Kidney capillary endothelial cell (primary cell): ENCODE measurements at places on chromosomes 11 and 22.
A peak's percentile ranks its signal among the peaks of the same experiment; 100 is the strongest.

DNA sequence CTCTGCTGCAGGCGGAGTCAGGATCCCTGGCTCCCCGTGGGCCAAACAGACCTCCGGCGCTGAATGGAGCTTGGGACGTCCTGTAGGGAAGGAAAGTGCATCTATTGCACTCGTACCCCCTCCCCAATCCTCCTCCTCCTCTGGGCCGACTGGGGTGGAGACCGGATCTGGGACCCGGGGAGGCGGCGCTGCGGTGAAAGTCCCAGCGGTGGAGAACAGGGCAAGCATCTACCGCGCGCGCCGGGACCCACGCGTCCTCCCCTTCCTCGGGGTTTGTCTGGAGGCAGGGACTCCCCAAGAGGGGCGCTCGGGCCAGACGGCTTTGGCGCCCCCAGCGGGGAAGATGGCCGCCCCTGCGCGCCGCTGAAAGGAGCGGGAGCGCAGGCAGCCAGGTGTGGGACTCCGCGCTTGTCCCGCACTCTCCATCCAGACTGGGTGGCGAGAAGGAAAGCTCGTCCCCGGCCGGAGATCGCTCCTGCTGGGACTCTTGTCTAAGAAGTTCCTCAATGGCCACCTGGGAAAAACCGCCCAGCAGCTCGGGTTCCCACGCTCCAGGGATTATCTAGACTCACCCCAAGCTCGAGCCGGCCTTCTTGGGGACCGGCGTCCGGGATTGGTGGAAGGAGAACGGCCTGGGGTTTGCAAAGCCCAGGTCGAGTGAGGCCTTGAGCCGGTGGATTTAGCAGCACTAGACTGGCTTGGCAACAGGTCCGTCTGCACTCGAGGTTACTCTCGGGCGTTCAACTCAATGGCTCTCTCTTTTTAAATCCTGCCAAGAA lies 718 bp downstream of the FADS2 start:
- peak; percentile 23 for DNase-seq

GRCh38 chr11:95919514-95919913 lies 4.4 kb downstream of the MTMR2 start:
- DNase-seq: no peak

GRCh38 chr11:125182573-125182972 lies 18.0 kb downstream of the PKNOX2 start:
- DNase-seq: no peak

GRCh38 chr11:102280245-102280833 lies 36.9 kb upstream of the BIRC3 start:
- DNase-seq: no peak

GRCh38 chr11:122491509-122491908 lies 164.0 kb upstream of the UBASH3B start:
- peak; percentile 83 for DNase-seq

DNA sequence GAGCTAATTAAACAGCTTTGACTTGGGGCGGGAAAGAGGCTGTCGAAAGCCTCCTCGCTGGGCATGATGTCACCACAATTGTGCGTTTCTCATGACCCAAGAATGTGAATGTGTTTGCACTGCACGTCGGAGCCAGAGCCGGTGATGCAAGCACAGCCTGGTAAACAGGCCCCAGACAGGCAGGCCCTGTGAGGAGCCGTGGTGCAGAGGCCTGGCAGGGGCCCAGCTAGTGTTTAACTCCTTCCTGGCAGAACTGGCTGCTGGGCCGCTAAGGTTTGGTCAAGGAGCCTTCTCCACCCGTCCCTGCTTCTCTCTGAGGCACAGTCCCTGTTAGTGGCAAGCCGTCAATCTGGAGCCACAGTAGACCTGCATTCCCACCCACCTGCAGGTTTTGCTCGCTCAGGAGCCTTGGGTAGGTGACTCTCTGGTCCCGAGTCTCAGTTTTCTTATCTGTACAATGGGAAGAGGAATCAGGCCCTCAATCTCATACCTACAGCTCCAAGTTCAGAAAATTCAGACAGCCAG lies 25.4 kb upstream of the SMTN start:
- DNase-seq: peak; percentile 79

GRCh38 chr22:35312198-35313059 lies 12.7 kb downstream of the TOM1 start:
- no peak for DNase-seq

DNA sequence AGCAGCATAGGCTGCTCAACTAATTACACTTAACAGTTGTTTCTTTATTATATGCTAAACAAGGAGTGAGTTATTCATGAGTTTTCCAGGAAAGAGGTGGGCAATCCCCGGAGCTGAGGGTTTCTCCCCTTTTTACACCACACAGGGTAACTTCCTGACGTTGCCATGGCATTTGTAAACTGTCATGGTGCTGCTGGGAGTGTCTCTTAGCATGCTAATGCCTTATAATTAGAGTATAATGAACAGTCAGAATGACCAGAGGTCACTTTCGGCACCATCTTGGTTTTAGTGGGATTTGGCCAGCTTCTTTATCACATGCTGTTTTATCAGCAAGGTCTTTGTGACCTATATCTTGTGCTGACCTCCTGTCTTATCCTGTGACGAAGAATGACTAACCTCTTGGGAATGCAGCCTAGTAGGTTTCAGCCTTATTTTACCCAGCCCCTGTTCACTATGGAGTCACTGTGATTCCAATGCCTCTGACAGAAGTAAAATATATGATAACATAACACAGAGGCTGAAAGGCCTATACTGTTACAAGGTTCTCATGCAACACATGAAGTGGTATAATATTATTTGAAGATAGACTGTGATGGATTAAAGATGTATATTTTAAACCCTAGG lies 41.3 kb upstream of the RDX start:
- DNase-seq: peak; percentile 83

DNA sequence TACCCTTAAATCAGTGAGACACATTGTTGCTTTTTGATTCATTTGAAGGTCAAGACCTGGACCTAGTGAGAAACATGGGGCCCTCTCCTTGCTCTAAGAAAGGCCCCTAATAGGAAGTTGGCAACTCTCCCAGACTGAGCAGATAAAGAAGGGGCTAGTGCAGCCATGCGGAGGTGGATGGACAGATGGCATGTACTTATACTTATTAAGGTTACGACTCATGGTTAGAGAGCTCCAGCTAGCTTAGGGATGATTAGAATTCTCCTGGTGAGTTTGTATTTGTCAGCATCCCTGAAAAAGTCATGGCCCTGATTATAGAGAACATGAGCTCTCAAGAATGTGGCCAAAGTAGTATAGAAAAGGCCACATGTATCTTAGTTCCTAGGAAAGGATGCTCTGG lies 112.1 kb upstream of the BDNF start:
- DNase-seq: no peak

DNA sequence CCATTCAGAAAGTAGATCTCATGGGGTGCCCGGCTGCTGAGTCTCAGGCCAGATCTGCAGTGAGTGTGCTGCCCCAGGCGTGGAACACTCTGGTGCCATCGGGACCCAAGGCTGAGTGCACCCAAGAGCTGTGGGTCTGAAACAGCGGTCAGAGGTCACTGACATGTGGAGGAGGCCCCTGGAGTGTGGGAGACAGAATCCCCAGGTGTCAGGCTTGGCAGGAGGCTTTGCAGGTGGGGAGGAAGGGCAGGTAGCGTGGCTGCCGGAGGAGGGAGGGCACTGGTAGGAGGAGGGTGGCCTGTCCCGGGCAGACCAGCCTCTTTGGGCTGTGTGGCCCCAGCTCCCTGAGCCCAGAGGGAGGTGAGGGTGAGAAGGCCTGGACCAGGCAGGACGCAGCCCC lies 31.7 kb upstream of the KRTAP5-6 start:
- DNase-seq: no peak

- DNase-seq: peak; percentile 38
Observed at GRCh38 chr11:59429924-59430516, 3.8 kb upstream of the OR5A2 start.

DNA sequence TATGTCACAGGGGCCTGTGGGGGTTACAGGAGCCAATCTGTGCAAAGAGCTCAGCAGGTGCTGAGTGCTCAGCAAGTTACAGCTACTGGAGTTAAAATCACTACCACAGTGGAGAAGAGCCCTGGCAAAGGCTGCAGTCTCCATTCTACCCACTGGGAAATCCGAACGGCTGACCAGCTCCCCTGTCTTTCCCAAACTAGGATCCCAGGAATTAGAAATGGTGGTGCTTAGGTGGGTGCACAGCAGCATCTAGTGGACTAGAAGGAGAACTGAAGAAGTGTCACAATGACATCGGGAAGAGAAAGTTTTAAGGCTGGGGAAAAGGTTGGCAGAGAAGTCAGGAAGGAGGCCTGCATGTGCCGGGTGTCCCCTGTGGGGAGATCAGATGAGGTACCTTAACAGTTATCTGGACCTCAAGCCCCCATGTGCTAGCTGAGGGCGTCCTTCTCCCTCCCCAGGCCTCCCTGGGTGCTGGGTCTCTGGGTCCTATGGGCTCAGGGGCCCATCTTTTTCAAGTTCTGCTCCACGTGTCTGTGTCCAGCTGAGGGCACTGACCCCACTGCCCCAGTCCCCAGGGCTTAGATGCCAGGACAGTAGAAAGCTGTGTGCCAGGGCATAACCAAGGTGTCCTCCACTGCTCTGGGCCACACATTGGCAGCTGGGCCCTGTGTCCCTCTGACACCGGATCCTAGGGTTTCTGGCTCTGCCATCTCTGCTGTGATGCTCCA lies 1.9 kb downstream of the PIWIL3 start:
- peak; percentile 63 for DNase-seq

DNA sequence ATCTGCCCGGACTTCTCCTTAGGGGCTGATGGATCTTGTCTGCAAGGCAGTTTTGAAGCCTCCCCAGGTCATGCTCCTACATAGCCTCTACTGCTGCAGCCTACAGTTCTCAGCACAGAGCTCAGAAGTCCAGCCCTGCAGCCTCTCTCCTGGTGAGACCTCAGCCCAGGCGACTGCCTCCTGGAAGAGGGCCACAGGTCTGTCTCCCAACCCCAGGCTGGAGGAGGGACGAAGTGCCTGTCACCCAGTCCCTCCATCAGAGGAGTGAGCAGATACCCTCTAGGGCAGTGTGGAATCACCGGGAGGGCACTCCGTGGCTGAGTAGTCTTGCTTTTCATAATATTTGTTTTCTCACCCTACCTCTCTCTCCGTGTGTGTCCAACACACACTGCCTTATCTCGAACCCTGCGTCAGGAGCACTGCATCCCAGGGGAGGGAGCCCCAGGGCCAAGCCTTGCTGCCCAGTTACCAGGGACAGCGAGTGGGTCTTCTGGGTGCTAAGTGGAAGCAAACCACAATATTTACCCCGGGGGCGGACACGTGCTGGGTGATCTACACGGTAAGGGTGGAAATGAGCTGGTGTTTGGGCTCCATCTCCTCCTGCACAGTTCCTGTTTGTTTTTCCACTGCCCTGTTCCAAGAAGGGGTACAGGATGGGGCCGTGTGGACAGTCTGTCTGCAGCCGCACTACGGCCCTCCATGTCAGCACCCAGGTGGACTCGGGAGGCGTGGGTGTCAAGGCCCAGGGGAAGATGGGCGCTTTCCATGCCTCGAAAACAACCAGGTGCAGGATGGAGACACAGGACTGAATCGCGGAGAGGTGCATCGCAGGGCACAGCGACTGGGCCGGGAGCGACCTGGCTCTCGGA lies 133.7 kb upstream of the HSD17B12 start:
- DNase-seq: no peak

DNA sequence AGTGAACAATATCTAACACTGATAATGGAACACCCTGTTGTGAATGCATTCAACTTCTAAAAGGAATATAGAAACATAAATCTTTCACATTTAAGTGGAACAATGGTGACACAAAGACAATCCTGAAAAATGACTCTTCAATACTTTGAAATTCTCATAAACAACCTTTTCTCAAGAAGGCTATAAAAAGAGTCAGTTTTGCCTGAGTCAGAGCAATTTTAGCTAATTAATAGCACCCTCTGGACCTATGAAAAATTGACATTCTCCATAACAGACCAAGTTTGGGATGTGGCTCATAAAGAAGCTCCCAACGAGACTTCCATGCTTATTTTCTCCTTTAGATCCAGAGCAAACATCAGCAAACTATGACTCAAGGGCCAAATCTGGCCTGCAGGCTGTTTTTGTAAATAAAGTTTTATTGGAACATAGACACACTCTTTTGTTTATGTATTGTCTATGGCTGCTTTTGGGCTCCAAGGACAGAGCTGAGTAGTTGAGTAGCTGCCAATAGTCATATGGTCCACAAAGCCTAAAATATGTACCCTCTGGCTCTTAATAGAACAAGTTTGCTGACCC lies 108.0 kb downstream of the MAML2 start:
- no peak for DNase-seq

- no peak for DNase-seq
Observed at GRCh38 chr11:100557830-100558611, 129.1 kb upstream of the ARHGAP42 start.

GRCh38 chr22:43628250-43628649 lies 183.9 kb downstream of the EFCAB6 start:
- no peak for DNase-seq

- no peak for DNase-seq
Observed at GRCh38 chr11:58647141-58647699, 24.8 kb downstream of the CNTF start.

DNA sequence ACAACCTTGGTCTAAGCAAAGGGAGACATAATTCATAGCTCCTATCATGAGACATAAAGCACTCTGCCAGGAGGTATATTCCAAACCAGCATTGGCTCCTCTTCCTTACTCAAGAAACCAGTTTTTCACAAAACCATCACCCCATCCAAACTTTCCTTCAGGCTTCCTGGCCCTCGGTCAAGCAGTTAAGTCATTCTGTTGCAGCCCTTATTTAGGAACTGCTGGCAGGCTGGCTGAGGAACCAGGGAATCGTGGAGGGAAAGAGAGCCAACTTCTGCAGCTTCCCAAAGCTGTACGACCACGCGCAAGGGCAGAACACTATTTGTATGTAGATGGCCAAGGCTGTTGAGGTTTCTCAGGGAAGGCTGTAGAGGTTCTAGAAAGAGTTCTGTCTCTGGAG lies 680 bp downstream of the IFT46 start:
- no peak for DNase-seq

- DNase-seq: no peak
Observed at GRCh38 chr22:39898997-39899396, 1.9 kb upstream of the GRAP2 start.

GRCh38 chr11:61446211-61446651 lies 16.3 kb downstream of the SDHAF2 start:
- peak; percentile 91 for DNase-seq

DNA sequence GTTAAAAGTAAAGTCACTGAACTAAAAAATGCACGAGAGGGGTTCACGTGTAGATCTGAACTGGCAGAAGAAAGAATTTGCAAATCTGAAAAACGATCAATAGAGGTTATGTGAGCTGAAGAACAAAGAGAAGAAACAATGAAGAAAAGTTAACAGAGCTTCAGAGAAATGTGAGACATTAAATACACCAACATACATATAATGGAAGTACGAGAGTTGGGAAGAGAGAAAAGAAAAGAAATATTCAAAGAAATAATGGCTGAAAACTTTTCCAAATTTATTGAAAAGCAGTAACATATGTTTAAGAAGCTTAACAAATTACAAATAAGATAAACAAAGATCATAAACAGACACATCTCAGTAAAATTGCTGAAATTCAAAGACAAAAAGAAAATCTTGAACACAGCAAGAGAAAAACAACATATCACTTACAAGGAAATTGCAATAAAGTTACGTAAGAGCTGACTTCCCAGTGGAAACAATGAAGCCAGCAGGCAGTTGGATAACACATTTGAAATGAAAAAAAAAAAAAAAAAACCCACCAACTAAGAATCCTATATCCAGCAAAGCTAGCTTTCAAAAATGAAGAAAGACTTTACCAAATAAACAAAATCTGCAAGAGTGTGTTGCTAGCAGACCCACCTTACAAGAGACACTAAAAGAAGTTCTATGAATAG lies 56.8 kb downstream of the EMSY start:
- DNase-seq: no peak

- no peak for DNase-seq
Observed at GRCh38 chr22:20566420-20567260, 59.2 kb downstream of the MED15 start.
